Spleen (tissue), 13 donors: ENCODE measurements at places on chromosomes 6 and 20. TPM values are rescaled to one million over a fixed set of nuclear protein-coding genes. Genes with fewer than 3 reads are reported as not detected.

Gene C6orf52
- 1.1 TPM for total RNA-seq

Gene TAB2
- total RNA-seq = 72.9 TPM

Gene DLL1
- total RNA-seq = 80.8 TPM

Gene CLDN20
- total RNA-seq = not detected

Gene OPRL1
- 7.9 TPM for total RNA-seq

Gene RTN4IP1
- total RNA-seq = 7.5 TPM

Gene FAM83D
- 1.4 TPM for total RNA-seq

Gene LHFPL5
- total RNA-seq = not detected

Gene TRIM10
- total RNA-seq = 0.94 TPM

Gene IMPG1
- total RNA-seq = not detected

Gene SLC17A4
- total RNA-seq = not detected

Gene OOEP
- total RNA-seq = not detected

Gene PSORS1C1
- 1.2 TPM for total RNA-seq

Gene BTN1A1
- 0.28 TPM for total RNA-seq

Gene PMEPA1
- 7.3 TPM for total RNA-seq

Gene MAPK13
- total RNA-seq = 17.4 TPM
